Activated T-helper 2 cell treated with anti-CD3 and anti-CD28 coated beads, Interferon-gamma antibody, Interleukin-2, Interleukin-4, amounts not matched to agents 10 μg/mL and 5 μg/mL and 100 μg/mL, durations not matched to agents 14 hours and 24 hours and 36 hours (primary cell): ENCODE measurements at places on chromosomes 3 and 15. TPM values are rescaled to one million over a fixed set of nuclear protein-coding genes. Genes with fewer than 3 reads are reported as not detected.
A peak's percentile ranks its signal among the peaks of the same experiment; 100 is the strongest.

The CDCP1 gene
- 7.4 and 8.1 TPM in 2 replicates for total RNA-seq

The DUOXA2 gene
- total RNA-seq: not detected in 2 replicates

The IL17RE gene
- 0.78 and 1.0 TPM in 2 replicates for total RNA-seq

The DUOX2 gene
- 0.02 TPM in 1 of 2 replicates, not detected in the other for total RNA-seq

DNA sequence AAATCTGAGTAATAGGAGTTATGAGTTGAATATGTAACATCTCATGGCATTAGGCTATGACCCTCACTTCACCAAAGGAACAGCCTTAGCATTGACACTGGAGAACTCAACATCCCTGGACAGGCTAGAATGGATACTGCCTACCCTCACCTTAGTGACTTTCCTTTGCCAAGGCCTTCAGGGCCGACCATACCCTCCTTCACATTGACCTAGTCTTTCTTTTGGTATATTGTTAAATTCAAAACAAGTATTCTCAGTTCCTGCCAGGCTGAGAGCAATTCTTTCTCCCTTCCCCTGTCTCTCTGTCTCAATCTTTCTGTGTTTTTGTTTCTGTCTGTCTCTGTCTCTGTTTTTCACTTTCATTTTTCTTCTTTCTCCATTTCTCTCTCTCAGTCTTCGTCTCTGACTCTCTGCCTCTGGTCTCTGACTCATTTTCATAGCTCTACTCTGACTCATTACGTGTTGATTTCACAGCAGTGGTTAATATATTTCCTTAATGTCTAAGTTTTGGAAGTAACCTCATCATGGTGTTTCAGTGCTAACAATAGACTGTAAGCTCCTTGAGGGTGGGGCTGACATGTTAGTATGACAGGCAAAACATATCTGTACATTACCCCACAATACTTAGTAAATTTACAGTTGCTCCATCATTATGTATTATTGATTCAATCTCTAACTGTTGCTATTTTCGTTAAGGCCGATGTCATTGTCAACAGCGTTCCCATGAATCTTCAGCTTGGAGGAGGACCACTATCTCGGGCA, 32.5 kb downstream of the PARP15 start:
- peak overlapping the region; percentile 56 for H3K4me3 ChIP-seq
- no peaks in the 10 kb centered on the region for H3K27me3 ChIP-seq
- peak; percentile 22 for DNase-seq
- peak overlapping the region; percentile 88 for H3K27ac ChIP-seq
- H3K4me1 ChIP-seq: peaks cover 24% of the 10 kb centered on the region

DNA sequence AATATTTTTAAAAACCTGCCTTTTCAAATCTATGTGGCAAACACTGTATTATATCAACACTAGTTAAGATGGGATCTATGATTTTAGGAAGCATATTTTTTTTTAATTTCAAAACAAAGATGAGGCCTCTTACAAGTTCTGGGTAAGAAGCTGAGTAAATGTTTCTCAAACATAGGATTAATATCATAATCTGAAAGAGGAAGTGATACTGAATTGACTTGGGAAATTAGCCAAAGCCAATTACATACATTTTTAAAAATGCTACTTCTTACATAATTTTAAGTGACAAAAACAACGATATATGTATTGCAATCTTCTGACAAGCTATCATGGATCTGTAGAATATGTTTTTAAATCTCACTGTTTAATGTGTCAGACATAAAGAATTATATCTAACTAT, 135.1 kb upstream of the UBP1 start:
- no peak for DNase-seq
- H3K4me1 ChIP-seq: no peaks in the 10 kb centered on the region
- peaks cover 20% of the 10 kb centered on the region for H3K36me3 ChIP-seq
- no peak overlapping the region for H3K27ac ChIP-seq
- no peaks in the 10 kb centered on the region for H3K27me3 ChIP-seq
- no peak overlapping the region for H3K4me3 ChIP-seq

DNA sequence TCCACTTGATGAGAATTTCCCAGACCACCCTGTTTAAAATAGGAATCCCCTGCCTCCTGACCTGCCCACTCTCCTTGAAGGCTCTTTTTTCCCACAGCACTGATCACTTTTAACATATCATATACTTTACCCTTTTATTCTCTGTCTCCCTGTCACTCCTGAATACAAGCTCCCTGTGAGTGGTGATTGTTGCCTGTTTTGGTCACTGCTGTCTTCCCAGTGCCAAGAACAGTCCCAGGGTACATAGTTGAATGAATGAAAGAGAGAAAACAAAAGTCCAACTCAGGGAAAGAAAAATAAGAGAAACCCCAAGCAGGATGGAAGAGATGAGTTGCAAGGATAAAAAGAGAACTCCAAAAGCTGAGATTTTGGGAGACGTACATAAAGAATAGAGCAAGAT, 500.3 kb upstream of the LMCD1 start:
- no peak overlapping the region for H3K4me3 ChIP-seq
- no peak overlapping the region for H3K27ac ChIP-seq
- no peak for DNase-seq
- H3K27me3 ChIP-seq: no peaks in the 10 kb centered on the region

DNA sequence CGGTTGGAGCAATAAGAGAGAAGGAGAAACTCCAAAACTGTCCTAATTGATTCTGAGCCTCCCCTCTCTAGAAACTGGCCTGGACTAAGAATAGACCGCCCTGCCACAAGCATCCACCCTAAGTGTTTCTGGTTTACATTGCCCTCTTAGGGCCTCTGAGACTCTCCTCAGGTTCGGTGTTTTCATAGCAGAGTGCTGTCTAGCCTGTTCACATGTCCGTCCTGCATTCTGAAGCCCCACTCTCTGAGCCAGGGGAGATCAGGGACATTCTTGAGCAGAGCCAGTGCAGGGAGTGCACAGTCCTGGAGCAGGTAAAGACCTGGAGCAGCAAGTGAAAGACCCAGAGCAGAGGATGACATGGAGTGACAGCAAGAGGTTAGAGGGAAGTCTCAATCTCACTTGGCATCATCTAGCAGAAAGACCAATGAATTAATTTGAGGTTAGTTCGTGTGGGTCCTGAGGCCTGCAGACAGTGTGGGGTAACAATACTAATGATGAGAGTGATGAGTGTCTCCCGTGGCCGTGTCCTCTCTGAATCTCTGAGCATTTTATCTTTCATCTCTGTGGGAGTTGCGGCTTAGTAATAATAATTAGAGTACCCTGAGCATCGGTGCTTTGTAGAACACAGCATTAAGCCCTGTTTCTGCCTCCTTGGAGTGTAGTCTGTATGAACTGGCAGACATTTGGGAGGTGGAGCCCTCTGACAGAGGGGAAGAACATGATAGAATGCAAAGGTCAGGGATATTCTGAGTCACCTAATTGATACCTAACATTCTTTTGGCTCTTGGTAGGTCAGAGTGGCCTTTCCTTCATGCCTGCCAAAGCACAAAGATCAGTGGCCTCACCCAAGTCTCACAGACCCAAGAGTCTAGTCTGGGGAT, 24.6 kb downstream of the MAPKBP1 start:
- no peaks in the 10 kb centered on the region for H3K27me3 ChIP-seq
- peaks cover 26% of the 10 kb centered on the region for H3K4me1 ChIP-seq
- DNase-seq: no peak
- peaks cover 14% of the 10 kb centered on the region for H3K36me3 ChIP-seq

The PTX3 gene
- total RNA-seq: not detected in 2 replicates

DNA sequence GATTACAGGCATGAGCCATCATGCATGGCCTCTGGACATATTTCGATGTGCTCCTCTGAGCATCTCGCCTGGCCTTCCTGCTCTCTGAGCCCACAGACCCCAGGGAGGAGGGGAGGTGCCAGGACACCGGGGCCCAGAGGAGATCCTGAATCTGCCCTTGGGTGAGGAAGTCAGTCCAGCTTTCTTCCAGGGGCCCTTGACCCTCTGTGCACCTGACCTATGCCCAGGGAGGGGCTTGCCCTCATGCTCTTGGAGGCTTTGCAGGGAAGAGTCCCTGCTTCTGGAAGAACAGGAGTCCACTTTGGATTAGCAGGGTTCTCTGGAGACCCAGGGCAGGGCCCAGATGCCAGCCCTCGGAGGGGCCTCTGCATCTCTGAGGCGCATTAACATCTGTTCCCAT, 1.4 kb downstream of the ACSBG1 start:
- H3K27ac ChIP-seq: no peak overlapping the region
- H3K27me3 ChIP-seq: peaks cover 10% of the 10 kb centered on the region
- peaks cover 7% of the 10 kb centered on the region for H3K4me1 ChIP-seq
- no peak for DNase-seq

GRCh38 chr15:91444656-91445055, 344.6 kb downstream of the SV2B start:
- no peaks in the 10 kb centered on the region for H3K4me1 ChIP-seq
- H3K4me3 ChIP-seq: no peak overlapping the region
- no peak for DNase-seq
- no peak overlapping the region for H3K27ac ChIP-seq
- no peaks in the 10 kb centered on the region for H3K36me3 ChIP-seq

- H3K27ac ChIP-seq: no peak overlapping the region
- H3K4me3 ChIP-seq: no peak overlapping the region
- no peak for DNase-seq
- no peaks in the 10 kb centered on the region for H3K36me3 ChIP-seq
- H3K4me1 ChIP-seq: no peaks in the 10 kb centered on the region
- peaks cover 8% of the 10 kb centered on the region for H3K27me3 ChIP-seq
These were observed 12.2 kb downstream of the TM4SF4 start for GRCh38 chr3:149486726-149487125.

GRCh38 chr15:67183443-67184169, 70.9 kb downstream of the AAGAB start:
- H3K36me3 ChIP-seq: peaks cover 65% of the 10 kb centered on the region
- no peak for DNase-seq
- H3K4me3 ChIP-seq: no peak overlapping the region
- H3K27ac ChIP-seq: no peak overlapping the region

GRCh38 chr15:95556866-95557225, 773.7 kb upstream of the NR2F2 start:
- no peak for DNase-seq
- no peak overlapping the region for H3K4me3 ChIP-seq
- H3K27ac ChIP-seq: no peak overlapping the region
- H3K27me3 ChIP-seq: peaks cover 10% of the 10 kb centered on the region
- H3K4me1 ChIP-seq: peaks cover 9% of the 10 kb centered on the region
- no peaks in the 10 kb centered on the region for H3K36me3 ChIP-seq

The TP63 gene
- 5.1 and 5.6 TPM in 2 replicates for total RNA-seq

DNA sequence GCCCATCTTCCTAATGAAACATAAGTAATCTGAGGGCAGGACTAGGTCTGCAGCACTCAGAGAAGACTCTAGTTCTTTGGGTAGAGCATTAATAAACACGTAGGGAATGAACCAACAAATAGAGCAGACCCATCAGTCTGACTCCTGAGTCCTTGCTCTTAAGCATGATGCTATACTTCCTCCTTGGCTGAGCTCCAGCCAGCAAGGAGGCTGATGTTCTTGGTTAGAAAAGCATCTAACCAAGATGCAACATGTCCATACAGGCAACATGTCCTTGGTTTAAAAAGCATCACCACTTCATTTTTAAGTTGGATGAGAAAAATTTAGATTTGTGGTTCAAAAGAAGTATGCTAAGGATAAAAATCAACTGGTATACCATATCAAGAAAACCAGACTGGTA, 8.5 kb upstream of the MYH15 start:
- H3K36me3 ChIP-seq: no peaks in the 10 kb centered on the region
- no peak overlapping the region for H3K27ac ChIP-seq
- no peak for DNase-seq
- H3K4me1 ChIP-seq: no peaks in the 10 kb centered on the region
- H3K4me3 ChIP-seq: no peak overlapping the region

DNA sequence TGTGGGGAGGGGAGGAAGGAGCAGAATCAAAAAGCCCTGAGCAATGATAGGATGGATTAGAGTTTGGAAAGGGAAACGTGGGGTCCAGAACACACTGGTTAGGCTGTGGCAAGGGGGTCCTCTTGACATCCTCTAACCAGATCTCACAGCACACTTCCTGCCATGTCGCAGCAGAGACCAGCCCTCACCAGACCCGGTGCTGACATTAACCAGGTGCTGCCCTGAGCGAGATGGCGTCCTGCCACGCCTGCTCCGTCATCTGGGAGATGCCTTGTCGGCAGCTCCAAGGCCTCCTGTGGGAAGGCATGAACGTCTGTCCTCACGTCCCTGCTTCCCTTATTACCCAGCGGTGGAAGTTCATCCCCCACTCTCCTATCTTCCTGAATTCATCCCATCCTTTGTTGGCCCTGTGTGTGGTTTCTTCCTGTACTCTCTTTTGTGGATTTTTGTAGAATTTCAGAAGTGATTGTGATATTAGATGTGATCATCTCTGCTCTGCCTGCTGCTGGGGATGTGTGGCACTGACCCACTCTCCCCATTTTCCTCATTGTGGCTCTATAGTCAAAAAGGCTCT, 29.4 kb upstream of the MYZAP start:
- H3K4me1 ChIP-seq: peaks cover 28% of the 10 kb centered on the region
- H3K27me3 ChIP-seq: peaks cover 1% of the 10 kb centered on the region
- DNase-seq: no peak
- H3K27ac ChIP-seq: peak overlapping the region; percentile 20
- H3K4me3 ChIP-seq: no peak overlapping the region

DNA sequence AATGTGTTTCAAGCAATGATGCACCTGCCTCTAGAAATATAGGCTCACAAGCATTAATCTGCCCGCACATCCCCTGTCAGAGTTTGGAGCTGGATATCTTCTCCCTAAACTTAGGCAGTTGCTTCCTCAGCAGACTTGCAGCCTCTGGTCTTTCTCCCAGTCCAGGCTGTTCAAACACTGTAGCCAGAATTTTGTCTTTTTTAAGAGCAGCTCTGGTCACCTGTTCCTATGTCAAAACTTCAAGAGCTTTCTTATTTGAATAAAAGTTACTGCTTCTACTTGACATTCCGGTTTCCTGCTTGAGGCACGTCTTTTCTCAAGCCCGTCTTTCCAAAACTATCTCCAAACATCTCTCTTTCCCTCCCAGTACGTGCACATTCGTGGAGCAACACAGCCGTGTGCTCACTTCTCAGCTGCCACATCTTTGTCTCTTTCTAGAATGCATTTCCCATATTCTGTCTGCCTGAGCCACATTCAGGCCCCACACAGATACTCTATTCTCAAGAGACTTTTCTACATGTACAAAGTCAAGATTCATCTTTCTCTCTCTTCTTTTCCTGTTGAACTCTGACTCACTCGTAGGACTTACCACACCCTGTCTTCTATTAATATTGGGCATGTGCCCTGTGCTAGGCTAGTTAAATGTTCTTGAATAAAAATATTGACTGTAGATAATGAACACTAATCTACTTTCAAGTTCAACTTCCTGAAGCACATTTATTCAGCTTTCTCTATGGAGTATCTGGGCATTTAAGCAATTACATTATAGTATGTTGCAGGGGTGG, 307.7 kb upstream of the SOX2 start:
- H3K4me3 ChIP-seq: no peak overlapping the region
- H3K27ac ChIP-seq: no peak overlapping the region
- no peaks in the 10 kb centered on the region for H3K36me3 ChIP-seq
- no peak for DNase-seq
- H3K4me1 ChIP-seq: no peaks in the 10 kb centered on the region
- H3K27me3 ChIP-seq: no peaks in the 10 kb centered on the region

The ANKUB1 gene
- total RNA-seq: not detected in 2 replicates

- peaks cover 31% of the 10 kb centered on the region for H3K4me1 ChIP-seq
- H3K27me3 ChIP-seq: no peaks in the 10 kb centered on the region
- no peak overlapping the region for H3K4me3 ChIP-seq
- no peak overlapping the region for H3K27ac ChIP-seq
- peaks cover 81% of the 10 kb centered on the region for H3K36me3 ChIP-seq
These were observed 52.0 kb downstream of the CBLB start for GRCh38 chr3:105816833-105817232.
